Stimulated activated CD8-positive, alpha-beta memory T cell treated with anti-CD3 and anti-CD28 coated beads, Interleukin-4, amount 100 ng/mL, for 24 hours (primary cell): ENCODE measurements at places on chromosomes 7 and 10.

DNA sequence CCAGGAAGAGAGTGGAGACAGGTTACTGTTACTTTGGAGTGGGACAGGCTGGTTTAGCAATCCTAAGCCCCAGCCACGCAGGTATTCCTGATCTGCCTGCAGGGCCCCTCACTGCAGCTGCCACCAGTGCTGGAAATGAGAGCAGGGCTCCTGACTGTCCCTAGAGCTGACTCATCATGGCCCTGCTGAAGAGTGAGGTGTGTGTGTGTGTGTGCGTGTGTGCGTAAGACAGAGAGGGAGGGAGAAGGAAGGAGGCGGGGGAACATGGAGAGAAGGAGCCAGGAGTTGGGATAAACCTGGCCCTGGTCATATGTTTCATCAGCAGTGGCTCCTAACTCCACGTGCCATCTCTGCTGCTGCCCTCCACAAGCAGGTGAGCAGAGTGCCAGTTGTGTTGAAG, 3.6 kb downstream of the FOXI2 start:
- no peak for DNase-seq

GRCh38 chr7:100546926-100547800, 8.2 kb downstream of the AGFG2 start:
- DNase-seq: no peak

- DNase-seq: peak; percentile 22
Observed at GRCh38 chr10:132185601-132186487, 904 bp upstream of the DPYSL4 start.

DNA sequence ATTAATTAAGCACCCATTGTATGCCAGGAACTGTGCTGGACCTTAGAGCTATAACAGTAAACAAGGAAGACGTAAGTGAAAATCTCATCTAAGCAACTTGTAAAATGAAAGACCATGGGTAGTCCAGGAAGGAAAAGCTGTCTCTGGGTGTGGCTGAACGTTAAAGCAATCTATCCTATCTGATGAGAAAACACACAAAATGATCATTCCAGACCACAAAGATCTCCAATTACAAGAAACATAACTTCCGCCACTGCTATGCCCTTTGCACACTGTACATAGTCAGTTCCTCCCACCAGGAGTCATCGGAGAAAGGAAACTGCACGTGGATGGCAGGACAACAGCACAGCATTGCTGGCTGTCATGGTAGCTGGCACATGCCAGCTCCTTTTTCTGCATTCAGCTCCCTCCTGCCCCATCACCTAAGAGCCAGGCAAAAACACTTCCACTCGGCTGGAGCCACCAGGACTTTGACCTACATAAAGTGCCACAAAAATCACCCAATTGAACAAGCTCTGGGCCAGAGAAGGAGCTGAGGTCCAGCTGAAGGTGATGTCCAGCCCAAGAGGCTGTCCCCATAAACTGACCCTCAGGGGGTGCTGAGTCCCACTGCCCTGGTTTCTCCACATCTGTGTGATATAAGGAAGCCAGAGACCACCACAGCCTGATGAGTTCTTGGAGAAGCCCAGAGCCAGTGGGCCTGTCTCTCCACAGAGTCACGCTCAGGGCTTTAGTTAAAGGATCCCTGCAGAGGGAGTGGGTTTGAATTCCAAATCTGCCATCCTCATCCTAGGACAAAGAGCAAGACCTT, 56.4 kb downstream of the STEAP1B start:
- DNase-seq: no peak
